ENCODE measurements at places on chromosomes 7 and 10.

DNA sequence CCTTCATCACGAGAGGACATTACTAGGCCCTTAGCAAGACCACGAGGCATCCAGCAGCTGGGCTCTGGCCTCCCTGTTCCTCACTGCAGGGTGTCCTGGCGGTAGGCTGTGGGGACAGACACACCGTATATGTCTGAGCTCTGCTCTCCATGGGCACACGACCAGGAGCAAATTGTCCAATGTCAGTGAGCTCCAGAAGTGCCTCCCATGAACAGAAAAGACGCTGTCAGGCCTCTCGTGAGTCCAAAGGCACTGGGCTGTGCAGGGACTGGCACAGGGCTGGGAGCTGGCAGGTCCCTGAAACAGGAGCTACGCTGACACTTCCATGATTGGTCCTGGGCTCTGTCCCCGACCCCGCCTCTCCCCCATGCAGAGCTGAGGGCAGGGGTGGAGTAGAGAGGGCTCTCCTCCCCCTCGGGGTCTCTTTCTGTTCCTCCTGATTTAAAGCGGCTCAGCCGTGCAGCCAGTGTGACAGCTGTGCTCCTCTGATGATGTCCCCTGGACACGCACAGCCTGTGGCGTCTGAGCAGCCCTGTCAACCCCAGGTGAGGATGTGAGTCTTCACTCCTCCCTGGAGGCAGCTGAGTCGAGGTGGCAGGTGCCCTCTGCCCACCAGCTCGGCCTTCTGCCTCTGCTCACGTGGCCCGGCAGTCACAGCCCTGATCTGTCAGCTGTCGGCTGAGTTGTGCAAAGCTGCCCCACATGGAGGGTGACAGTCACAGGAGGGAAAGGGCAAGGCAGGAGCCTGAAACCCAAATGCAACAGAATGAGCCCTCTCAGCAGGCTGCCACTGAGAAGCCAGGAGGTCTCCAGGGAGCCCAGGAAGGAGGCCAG is 13.0 kb downstream of the ANTXRL start:
- DNase-seq = no peak

GRCh38 chr7:151494298-151495284 is 25.1 kb downstream of the RHEB start:
- no peak for DNase-seq

GRCh38 chr10:91140995-91141549 is 79.4 kb upstream of the PCGF5 start:
- no peak for DNase-seq

- no peak for DNase-seq
These were observed 47.2 kb downstream of the DNAJC12 start for GRCh38 chr10:67790534-67791408.

DNA sequence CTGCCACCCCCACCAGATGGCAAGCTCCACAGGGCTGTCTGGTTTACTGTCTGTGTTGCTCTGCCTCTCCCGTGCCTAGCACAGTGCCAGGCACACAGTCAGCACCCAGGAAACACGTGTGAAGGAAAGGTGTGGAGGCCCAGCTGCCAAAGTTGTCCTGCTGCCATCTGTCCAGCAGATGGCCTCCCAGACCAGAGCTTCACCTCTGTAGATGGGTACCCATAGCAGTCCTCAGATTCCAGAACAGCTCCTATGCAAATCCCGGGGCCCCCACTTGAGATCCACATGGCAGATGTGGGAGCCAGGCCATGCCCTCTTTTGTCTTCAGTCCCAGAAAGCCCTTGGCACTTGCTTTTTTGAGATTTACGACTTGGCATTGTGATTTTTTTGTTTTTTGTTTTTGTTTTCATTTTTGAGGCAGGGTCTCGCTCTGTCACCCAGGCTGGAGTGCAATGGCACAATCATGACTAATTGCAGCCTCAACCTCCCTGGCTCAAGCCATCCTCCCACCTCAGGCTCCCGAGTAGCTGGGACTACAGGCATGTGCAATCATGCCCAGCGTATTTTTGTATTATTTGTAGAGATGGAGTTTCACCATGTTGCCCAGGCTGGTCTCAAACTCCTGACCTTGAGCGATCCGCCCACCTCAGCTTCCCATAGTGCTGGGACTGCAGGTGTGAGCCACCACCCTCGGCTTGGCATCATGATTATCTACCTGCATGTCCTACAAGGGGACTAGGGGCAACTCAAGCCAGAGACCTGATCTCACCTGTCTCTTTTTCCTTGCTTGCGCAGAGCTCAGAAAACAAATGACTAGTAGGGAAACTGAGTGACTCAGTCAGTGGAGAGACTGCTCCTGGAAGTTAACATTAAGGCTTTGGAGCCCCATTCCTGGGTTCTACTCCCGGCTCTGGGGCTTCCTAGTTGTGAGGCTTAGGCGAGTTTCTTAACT is 16.9 kb upstream of the PALD1 start:
- DNase-seq = peak; percentile 31

DNA sequence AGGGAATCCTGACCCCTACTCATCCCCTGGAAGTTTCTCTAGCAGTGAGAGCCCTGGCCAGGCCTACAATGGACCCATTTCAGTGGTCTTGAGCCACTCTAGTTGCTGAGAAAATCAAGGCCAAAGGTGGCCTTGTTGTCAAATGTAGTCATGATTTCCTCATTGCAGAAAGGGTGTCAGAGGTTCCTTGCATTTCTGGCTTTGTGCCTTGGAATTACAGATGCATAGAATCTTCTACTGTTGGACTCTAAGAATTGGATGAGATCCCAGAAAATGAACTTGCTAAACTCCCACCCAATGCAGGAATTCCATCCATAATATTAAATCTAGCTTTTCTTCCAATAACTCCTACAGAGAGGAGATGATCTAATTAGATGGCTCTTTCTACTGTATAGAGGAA is 12.2 kb downstream of the CPA2 start:
- DNase-seq = no peak

- no peak for DNase-seq
These were observed 316.6 kb upstream of the ANKRD30A start for GRCh38 chr10:36808625-36809362.

GRCh38 chr7:45506059-45506458 is 68.1 kb upstream of the ADCY1 start:
- no peak for DNase-seq

- DNase-seq = no peak
These were observed 98.9 kb upstream of the KIF5B start for GRCh38 chr10:32155075-32155516.

- no peak for DNase-seq
These were observed 148.4 kb downstream of the MAD1L1 start for GRCh38 chr7:2084331-2084730.

- no peak for DNase-seq
These were observed 17.1 kb downstream of the PDSS1 start for GRCh38 chr10:26714415-26715136.

DNA sequence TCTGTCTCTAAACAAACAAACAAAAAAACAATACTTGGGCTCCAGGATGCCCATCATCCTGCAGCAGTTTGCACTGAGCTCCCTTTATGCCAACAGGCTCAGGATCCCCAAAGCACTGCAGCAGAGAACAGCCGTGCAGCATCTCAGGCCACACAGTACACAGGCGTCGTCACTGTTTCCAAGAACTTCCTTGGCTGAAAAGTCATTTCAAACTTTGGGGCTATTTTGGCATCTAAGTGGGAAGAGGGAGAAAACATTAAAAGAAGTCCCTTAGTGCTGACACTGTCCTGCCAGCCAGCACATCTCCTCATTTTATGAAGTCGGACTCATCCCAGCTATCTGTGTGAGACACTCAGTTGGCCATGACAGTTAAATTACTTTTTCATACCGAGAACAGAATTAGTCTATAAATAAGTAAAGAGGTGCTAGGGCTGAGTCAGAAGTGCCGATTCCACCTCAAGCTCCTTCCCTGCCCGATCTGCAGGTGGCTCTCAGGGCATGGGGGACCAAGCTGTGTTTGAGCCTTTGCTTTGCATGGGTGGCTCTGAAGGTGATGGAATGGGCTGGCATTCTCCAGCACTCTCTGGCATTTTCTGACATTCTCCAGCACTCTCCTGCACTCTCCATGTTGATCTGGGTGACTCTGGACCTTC is 68.5 kb downstream of the PTPRN2 start:
- DNase-seq = no peak

- no peak for DNase-seq
These were observed 148.5 kb downstream of the ARHGAP22 start for GRCh38 chr10:48456361-48456804.

- no peak for DNase-seq
These were observed 192.6 kb downstream of the CFTR start for GRCh38 chr7:117672453-117672852.

GRCh38 chr10:69096045-69096444 is 8.1 kb downstream of the SRGN start:
- DNase-seq = no peak

DNA sequence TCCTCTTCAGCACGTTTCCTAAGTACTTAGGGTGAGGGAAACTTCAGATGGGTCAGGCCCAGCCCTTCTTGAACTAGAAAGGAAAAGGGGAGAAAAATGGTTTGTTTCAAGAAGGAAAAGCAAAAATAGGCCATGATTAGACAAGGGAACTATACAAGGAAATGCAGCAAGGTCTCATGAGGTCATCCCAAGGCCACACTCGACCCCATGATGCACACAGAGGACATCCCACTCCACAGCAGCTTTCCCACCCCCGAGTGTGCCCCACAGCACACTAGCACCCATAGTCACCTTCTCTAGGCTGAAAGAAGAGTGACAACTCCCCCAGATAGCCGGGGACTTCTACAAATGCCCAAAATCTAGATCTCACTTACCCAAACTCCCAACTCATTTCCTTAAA is 173.4 kb downstream of the FAM107B start:
- DNase-seq = no peak

- no peak for DNase-seq
These were observed 357.0 kb downstream of the FRMD4A start for GRCh38 chr10:13973742-13974141.

DNA sequence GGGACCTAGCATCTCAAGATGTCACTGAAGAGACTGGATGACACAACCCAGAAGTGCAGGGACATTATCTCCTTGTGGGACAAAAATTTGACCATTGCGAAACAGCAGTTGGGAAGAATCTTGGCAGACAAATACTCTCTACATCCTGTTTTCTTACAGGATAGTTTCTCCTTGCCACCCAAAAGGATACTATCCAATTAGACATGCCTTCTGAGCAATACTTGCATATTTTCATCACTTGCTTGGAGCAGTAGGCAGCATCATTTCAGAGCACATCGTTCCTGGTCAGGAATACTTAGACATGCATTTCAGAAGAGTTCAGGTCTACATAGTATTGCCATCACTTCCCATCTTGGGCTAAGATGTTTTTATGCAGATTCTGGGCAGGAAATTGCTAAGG is 56.8 kb downstream of the FAS start:
- no peak for DNase-seq

- DNase-seq = no peak
These were observed 16.4 kb downstream of the NACAD start for GRCh38 chr7:45072131-45073030.

GRCh38 chr10:34853357-34853756 is 38.3 kb upstream of the PARD3 start:
- no peak for DNase-seq

DNA sequence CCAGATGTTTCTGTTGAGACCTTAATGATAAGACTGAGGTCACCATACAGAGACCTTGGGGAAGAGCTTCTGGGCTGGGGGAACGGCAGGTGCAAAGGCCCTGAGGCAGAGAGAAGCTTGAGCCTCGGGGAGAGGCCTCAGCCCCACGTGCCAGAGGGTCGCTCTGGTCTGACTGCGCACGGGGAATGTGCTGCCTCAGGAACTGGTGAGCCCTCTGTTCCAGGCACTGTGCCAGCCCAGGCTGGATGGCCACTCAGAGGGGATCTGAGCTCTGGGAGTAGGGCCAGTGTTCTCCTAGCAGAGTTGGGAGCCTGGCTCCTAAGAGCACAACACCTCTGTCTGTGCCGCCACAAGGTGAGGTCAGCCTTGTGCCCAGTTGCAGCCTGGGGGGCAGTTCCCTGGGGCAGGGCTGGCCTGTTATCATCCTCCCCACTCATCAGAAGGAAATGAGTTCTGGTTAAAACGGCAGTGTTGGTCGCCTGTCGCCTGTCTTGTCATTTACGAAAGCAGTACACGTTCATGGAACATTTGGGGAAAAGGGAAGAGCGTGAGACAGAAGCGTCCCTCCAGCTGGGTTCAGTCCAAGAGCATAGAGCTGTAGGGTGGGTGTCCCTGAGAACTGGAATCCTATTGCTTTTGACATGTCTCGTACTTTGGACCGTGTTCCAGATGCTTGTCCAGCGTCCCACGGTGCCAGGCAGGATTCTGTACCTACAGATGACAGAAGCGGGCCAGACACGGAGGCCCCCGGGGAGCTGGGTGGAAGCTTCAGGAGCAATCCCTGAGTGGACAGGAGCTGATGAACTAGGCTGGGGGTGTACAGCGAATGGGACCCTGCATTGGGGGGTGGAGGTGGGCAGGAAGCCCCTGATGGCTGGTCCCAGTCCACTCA is 4.3 kb downstream of the TTYH3 start:
- no peak for DNase-seq

- DNase-seq = no peak
These were observed 58.3 kb downstream of the INPP5A start for GRCh38 chr10:132595854-132596253.

- no peak for DNase-seq
These were observed 70.1 kb downstream of the RNF216 start for GRCh38 chr7:5711409-5711808.

DNA sequence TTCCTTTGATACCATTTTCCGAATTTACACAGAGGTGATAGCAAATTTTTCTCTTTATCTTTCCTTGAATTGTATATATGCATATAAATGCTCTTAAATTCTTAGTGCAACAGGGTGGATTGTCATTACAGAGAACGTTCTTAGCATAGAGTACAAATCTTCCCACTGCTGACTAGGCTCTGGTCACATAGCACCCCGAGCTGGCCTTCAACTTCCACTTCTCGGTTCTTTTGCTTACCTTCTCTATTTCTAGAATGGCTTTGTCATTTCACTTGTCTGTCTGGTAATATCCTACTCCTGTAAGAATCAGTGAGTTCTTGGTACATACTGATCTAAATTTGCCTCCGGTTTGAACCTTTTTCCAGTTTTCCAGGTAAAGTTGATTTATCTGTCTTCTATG is 13.4 kb downstream of the ADIRF start:
- no peak for DNase-seq

GRCh38 chr7:25664593-25664992 is 436.3 kb upstream of the NPVF start:
- DNase-seq = no peak

DNA sequence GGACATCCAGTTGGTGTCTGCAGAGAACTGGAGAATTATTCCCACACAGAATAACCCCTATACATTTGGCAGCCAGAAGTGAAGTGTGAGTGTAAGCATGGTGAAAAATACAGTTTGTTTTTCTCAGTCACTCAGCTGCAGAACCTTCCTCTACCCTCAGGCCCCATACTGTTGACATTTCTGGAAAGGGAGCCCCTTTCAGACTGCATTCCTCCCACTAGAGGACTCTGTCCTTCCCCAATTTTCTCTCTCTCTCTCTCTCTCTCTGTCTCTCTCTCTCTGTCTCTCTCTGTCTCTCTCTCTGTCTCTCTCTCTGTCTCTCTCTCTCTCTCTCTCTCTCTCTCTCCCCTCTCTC is 86.8 kb upstream of the STEAP1B start:
- DNase-seq = no peak
